Fibroblast of skin of scalp (primary cell): ENCODE measurements at places on chromosomes 13 and 19.

DNA sequence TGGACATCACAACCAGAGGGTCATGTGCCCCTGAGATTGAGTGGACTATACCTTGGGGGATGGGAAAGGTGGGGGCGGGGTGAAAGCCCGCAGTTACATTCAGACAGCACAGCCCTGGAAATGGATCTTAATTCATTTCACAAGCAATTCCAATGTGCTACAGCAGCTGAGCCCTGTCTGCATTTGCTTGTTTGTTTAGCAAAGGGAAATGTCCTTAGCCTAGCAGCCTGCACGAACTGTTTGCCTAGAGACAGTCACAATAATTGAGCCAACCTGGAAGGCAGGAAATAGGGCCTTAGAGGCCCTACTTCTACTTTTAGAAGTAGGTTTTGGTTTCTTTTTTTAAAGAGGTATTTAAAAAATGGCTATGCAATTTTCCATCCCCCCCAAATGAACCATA lies 177.3 kb upstream of the KL start:
- no peak for DNase-seq

DNA sequence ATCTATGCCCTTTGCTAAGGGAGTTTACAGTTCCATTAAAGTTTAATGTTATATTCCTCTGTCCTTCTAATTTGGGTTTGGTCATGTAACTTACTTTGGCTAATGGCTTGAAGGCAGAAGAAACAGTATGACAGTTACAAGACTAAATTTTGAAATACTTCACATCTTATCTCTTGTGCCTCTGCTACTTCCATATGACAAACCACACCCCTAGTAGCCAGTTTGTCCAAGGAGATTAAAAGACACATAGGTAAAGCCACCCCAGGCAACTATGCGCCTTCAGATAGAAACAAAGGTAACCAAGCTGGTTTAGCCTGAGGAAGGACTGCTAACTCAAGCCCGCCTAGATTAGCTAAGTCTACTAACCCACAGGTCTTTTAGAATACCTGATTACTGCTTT lies 273.4 kb upstream of the MIR17HG start:
- DNase-seq, result no peak

GRCh38 chr13:20877902-20878301 lies 24.6 kb downstream of the XPO4 start:
- DNase-seq, result no peak

GRCh38 chr19:12052091-12052496 lies 667 bp downstream of the ZNF878 start:
- no peak for DNase-seq

DNA sequence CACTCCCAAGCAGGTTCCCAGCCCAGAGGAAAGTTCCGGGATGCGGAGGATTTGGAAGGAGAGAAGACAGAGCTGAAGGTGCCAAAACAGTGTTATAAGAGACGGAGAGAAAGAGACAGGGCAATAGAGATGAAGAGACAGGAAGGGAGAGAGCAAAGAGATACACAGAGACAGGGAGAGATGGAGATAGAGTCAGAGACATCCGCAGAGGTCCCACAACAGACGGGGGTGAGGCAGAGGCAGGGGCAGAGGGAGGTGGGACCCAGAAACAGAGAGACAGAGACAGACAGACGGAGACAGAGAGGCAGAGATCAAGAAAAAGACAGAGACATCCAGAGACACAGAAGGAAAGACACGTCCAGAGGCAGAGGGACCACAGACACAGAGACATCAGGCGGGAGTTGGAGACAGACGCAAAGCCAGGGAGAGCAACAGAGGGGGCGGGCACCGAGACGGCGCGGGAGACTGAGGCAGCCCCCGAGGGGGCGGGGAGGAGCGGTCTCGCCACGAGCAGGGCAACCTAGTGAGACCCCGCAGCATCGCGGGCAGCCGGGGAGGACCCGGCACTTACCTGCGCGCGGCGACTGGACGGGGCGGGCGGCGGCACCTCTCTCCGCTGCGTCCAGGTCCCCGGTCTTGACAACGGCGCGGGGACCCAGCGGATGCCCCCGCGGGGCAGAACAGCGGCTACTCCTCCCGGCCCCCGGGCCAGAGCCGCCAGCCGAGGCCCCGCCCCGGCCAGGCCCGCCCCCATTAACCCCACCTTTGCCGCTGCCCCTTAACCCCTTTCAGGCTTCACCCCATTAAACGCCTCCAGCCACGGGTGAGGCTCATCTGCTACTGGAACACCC lies at the start of gene GPR4:
Gene GPR4, minus strand, starts transcription at position 689 of the 851 bp plus-strand sequence. CDS start 10,346 bp downstream, outside the sequence.
- no peak for DNase-seq

GRCh38 chr13:70964874-70965273 lies 856.6 kb upstream of the KLHL1 start:
- DNase-seq, result no peak

DNA sequence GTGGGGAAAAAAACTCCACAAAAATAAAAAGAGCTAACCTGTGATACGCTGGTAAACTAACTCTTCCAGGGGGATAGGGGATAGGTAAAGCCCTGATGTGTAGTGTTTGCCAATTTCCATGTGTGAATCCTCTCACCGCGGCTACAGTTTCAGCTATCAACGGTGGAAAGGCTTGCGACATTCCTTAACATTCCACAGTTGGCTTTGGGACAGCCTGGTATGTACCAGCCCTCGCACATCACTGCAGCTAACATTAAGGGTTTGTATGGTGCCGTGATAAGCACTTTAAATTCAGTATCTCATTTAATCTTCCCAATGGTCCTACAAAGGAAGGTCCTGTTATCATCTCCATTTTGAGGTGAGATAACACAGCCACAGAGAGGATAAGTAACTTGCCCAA lies 112.4 kb downstream of the KATNAL1 start:
- DNase-seq, result peak; percentile 24

DNA sequence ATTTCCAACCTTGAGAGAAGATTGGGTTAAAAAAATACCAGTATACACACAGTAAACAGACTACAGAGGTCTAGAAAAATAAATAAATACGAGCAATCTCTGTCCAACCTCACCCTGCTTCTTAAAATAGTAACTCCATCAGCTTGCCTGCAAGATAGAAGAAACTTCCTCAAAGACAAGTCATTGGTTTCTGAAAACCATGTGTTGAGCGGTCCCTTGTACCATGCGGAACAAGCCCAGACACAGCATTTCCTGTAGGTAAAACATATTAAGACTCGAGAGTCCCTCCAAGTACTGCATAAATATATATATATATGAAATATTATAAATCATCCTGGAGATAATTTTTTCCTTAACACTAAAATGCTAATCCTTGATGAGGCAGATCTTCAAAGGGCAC lies 157.4 kb downstream of the MZT1 start:
- no peak for DNase-seq

DNA sequence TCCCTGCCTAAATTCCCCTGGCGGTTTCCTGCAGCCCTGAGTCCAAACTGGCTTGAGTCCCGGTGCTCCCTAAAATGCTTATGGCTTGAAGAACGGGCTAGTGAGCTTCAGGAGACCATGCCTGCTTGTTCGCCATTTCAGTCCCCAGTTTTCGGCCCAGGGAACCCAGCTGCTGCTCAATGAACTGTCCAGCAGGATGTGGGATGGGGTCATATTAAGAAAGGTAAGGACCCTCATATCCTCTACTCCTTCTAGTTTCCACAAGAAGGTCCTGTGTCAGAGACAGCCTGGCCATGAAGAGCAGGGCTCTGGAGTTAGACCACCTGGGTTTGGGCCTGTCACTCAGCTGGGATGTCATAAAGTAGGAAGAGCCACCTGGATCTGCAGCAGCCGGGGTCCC lies 17.0 kb upstream of the SPC24 start:
- no peak for DNase-seq

DNA sequence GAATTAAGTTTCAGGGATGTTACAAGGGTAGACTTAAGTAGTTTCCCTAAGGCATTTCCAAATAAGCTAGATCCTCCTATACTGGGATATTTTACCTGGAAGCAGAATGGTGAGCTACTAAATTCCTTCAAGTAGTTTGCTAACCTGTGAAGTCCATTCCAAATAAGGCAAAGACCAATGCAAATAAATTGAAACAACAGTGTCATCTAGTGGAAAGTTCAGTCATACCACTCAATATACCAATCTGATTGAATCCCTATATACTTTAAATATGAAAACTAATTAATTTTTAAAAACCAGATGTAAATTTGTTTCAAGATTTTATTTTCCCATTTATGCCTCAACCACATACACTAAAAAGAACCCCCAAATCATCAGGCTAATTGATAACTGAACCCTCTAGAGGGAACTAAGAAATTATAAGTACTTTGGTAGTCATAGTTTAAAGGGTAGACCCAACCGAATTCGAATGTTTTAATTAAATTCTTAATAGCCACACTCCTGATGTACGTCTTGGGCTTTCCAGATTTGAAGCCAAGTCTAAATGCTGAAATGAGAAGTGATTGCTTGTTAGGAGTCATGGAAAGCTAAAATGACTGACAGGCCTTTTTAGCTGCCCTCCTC lies 223.7 kb downstream of the TBC1D4 start:
- DNase-seq, result peak; percentile 52

DNA sequence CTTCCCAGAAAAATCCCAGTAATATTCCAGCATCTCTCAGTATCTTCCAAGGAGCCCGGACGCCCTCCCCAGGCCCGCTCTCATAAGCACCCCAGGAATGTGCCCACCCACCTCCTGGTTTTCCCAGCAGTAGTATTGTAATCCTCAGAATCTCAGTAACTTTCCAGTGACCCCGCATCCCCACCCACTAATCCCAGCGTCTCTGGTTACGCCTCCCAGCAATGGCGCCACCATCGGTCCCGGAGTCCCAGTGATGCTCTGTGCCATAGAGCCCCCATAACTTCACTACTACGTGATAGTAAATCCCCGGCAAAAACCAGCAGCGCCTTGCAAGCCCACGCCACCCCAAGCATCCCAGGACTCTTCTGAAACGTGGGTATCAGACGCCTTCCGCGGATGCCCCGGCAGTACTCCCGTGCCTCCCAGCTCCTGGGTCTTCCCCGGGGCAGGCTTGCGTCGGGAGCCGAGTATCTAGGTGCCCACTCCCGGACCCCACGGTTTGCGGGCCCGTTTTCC lies 928 bp upstream of the PNPLA6 start:
- peak; percentile 87 for DNase-seq

- DNase-seq, result no peak
Measured at GRCh38 chr19:35500611-35501010, 10.3 kb upstream of the KRTDAP start.

DNA sequence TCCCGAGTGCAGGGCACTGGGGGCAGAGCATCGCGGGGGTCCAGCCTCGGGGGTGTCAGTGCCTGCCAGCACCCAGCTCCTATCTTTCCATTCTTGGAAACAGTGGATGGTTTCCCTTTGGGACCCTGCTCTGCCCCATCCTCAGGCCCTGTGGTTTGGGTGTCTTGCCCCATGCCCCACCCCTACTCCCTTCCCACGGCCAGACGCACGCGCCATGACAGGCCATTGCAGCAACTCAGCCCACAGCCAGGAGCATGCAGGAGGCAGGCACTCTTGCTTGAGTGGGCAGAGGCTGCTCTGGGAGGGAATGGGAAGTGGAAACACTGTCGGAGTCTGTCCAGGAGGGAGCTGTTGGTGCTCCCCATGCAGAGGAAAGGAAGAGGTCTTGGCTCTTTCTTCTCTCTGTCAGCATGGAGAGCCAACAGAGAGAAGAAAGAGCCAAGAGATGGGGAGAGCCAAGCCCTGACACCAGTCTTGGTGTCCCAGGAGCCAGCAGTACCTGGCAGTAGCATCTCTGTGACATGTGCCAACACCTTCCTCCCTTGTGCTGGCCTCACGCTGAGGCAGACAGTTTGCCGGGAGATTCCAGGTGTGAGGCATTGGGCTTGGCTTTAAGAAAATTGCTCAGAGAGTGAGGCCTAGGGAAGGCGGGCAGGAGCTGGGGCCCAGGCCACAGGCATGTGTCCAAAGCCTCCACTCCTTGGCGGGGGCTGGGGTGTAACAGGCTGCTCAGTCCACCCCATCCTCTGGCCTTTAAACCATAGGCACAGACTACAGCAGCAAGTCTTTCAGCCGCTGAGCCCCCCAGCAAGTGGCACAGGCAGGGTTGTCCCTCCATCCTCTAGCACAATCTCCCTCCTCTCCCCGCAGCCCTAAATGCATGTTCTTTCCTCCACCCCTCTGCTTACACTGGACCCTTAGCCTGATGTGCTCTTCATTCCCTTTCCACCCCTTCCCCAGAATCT lies 86.7 kb upstream of the UQCRFS1 start:
- no peak for DNase-seq

- DNase-seq, result peak; percentile 68
Measured at GRCh38 chr19:2060884-2061494, 9.9 kb upstream of the MKNK2 start.

DNA sequence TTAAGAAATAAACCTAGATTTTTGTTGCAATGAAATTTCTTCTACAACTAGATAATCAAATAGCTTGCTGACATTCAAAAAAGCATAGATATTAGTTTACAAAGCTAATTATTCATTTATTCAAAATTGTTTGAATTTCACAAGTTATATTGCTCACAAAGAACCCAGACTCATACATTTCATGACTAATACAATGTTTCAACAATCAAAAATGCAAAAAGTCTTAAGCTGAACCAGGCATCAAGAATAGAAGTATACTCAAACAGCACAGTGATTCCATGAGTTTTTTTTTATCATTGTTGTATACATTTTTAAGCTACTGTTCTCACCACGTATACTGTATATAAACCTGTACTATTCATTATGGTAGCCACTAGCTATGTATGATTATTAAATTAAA lies 51.0 kb downstream of the DIAPH3 start:
- peak; percentile 72 for DNase-seq

DNA sequence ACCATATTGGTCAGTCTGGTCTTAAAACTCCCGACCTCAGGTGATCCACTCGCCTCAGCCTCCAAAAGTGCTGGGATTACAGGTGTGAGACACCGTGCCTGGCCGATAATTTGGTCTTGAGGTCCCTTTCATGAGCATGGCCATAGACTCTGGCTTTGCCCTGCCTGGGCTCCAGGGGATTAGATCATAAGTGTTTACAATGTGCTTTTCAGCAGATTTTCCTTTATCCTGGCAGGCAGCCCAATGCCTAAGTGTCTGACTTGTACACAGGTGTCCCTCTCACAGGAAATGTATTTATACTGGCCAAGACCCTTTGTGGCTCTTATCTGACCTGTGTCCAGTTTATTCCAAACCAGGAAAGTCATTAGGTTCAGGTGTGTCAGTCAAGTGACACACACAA lies 15.9 kb downstream of the BCAM start:
- DNase-seq, result no peak

GRCh38 chr13:36774931-36775330 lies 44.1 kb upstream of the RFXAP start:
- peak; percentile 46 for DNase-seq

DNA sequence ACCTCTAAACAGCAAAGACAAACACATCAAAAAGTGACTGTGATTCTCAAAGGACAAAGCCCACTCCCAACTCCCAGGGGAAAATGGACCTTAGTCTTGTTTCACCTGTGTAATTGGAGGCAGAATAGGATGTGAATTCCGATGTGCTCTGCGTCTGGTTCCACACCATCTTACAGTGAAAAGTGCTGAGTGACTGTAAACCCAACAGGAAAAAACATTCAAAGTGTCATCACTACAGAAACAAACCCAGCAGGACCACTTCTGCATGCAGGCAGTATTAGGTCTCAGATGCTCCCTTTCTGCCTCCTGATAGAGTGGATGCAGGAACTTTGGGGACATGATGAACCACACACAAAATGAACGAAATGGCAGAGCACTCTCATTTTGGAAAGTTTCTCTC lies 6.5 kb downstream of the UQCRFS1 start:
- no peak for DNase-seq

- DNase-seq, result peak; percentile 53
Measured at GRCh38 chr19:13396250-13397080, 109.8 kb downstream of the CACNA1A start.
